Activated naive CD4-positive, alpha-beta T cell (primary cell): ENCODE measurements at places on chromosomes 5 and 9.

- DNase-seq = no peak
Measured at GRCh38 chr5:153881687-153882086, 157.0 kb downstream of the FAM114A2 start.

- DNase-seq = no peak
Measured at GRCh38 chr9:32360983-32361673, 23.3 kb upstream of the ACO1 start.

GRCh38 chr5:143019157-143019556, 249.0 kb downstream of the ARHGAP26 start:
- no peak for DNase-seq

DNA sequence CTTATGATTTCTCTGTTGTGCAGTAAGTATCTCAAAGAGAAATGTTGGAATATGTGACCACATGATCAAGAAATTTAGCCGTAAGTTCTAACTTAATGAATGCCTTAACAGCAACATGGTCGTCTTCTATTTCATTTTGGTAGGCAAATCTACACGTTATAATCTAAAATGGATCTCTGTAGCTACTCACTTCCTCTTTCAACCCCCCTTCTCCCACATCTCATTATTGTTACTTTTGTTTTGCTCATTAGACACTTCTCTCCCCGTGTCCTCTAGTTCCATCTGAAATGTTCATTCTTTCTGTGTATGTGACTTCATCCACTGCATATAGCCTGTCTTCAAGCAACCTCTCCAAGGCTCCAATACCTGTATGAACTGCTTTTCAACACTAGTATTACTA, 27.1 kb upstream of the LPAR1 start:
- no peak for DNase-seq
